Heart right ventricle (tissue), 16 donors: ENCODE measurements at places on chromosomes 5 and 9. TPM values are rescaled to one million over a fixed set of nuclear protein-coding genes. Genes with fewer than 3 reads are reported as not detected.

DNA sequence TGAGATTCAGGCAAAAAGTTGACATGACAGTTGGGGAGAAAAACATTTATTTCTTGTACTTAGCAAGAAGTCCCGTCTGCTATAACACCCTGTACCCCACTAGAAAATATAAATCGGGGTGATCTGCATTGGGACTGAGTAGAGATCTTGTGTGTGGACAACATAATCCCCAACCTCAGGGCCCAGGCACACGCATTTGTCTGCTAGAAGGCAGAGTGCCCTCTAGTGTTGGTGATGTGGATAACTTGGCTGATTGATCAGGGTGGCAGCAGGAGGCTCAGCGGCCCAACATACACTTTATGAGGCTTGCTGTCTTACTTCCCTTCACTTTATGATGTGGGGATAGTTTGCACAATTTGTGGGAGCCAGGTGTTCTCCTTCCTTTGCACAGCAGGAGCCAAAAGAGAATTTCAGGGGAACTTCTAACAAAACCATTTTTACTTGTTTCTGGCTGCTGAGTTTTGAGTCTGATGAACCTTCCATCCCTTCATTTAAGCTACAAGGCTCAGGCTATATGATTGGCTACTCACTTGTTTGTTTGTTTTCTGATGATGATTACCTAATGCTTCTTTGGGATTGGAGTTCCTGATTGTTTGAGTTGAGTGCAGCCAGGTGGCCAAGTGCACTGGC lies 263.2 kb downstream of the DMAC1 start:
- H3K36me3 ChIP-seq: no peaks in the 10 kb centered on the region
- no peaks in the 10 kb centered on the region for H3K27me3 ChIP-seq
- H3K4me1 ChIP-seq: no peaks in the 10 kb centered on the region
- no peak overlapping the region for H3K4me3 ChIP-seq

- no peak overlapping the region for H3K27ac ChIP-seq
- no peaks in the 10 kb centered on the region for H3K4me1 ChIP-seq
- no peak overlapping the region for H3K4me3 ChIP-seq
- DNase-seq: no peak
- H3K27me3 ChIP-seq: no peaks in the 10 kb centered on the region
- no peaks in the 10 kb centered on the region for H3K36me3 ChIP-seq
Measured at GRCh38 chr9:116267021-116267420, 113.4 kb downstream of the PAPPA start.

DNA sequence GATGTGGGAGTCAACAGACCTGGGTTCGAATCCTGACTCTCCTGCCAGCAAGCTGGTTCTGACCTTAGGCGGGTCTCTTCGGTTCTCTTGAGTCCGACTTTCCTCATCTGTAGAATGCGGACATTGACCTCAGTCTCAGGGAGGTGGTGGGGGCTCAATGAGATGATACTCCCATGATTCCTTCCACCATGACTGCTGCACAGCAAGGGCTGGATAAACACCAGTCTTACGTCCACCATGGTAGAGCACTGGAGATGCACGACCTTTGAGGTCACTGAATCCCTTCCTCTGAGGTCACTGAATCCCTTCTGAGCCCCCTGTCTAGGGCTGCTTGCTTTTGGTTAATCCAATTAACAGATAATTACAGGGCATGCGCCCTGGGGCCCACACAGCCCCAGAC lies 12.5 kb upstream of the SMIM23 start:
- H3K4me3 ChIP-seq: no peak overlapping the region
- no peak overlapping the region for H3K27ac ChIP-seq
- no peaks in the 10 kb centered on the region for H3K4me1 ChIP-seq
- H3K36me3 ChIP-seq: no peaks in the 10 kb centered on the region
- H3K27me3 ChIP-seq: no peaks in the 10 kb centered on the region
- DNase-seq: no peak

- H3K27me3 ChIP-seq: no peaks in the 10 kb centered on the region
- H3K4me1 ChIP-seq: no peaks in the 10 kb centered on the region
- no peak overlapping the region for H3K27ac ChIP-seq
Measured at GRCh38 chr9:91541734-91542133, 118.1 kb upstream of the NFIL3 start.

The DOLPP1 gene
- total RNA-seq: 5.7 TPM

The CATSPER3 gene
- 0.82 TPM for total RNA-seq

The HTR4 gene
- total RNA-seq: 0.35 TPM

The PPP3R2 gene
- total RNA-seq: not detected

The NUTM2F gene
- not detected for total RNA-seq
